ENCODE measurements at places on chromosomes 7 and 10.
A peak's percentile ranks its signal among the peaks of the same experiment; 100 is the strongest.

- H3K36me3 ChIP-seq: no peaks in the 10 kb centered on the region
- no peaks in the 10 kb centered on the region for H3K27me3 ChIP-seq
- no peak for DNase-seq
- H3K4me1 ChIP-seq: no peaks in the 10 kb centered on the region
Measured at GRCh38 chr7:77265666-77266065, 66.0 kb upstream of the FGL2 start.

DNA sequence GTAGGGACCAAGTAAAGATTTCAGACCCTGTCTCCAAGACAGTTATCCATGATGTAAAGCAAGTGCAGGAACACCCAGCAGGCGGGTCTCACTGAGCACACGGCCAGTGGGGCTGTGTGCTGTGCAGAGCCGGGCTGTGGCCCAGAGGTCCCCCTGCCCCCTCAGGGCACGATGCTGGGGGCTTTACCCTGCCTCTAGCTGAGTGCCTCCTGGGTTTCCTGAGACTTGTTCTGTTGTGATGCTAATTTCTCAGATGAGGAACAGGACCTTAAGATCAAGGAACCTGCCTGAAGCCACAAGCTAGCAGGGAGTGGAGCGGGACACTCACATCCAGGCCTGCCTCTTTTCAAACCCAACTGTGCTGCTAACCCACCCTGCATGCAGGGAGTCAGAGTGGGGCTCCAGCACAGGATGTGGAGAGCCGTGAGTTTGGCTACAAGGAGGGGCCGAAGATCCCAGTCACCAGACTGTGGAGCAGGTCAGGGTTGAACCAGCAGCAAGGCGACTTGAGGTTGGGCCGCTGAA is 76.1 kb upstream of the LYZL2 start:
- H3K4me3 ChIP-seq: no peak overlapping the region
- H3K27ac ChIP-seq: no peak overlapping the region
- peaks cover 15% of the 10 kb centered on the region for H3K4me1 ChIP-seq
- H3K36me3 ChIP-seq: no peaks in the 10 kb centered on the region
- H3K27me3 ChIP-seq: no peaks in the 10 kb centered on the region

GRCh38 chr7:99320371-99320770 is 5.3 kb upstream of the ARPC1A start:
- H3K27ac ChIP-seq: no peak overlapping the region
- no peaks in the 10 kb centered on the region for H3K27me3 ChIP-seq
- DNase-seq: no peak
- no peaks in the 10 kb centered on the region for H3K36me3 ChIP-seq
- H3K4me1 ChIP-seq: 0 out of 2 replicates have a peak, but pooled peaks cover 5% of the 10 kb centered on the region

GRCh38 chr7:123995617-123996326 is 37.1 kb downstream of the TMEM229A start:
- H3K4me1 ChIP-seq: no peaks in the 10 kb centered on the region
- H3K4me3 ChIP-seq: no peak overlapping the region
- DNase-seq: no peak
- H3K27ac ChIP-seq: no peak overlapping the region
- no peaks in the 10 kb centered on the region for H3K36me3 ChIP-seq

GRCh38 chr7:126608339-126608776 is 644.4 kb downstream of the GRM8 start:
- no peak overlapping the region for H3K4me3 ChIP-seq
- DNase-seq: peak; percentile 27
- no peaks in the 10 kb centered on the region for H3K27me3 ChIP-seq
- no peaks in the 10 kb centered on the region for H3K4me1 ChIP-seq
- H3K36me3 ChIP-seq: no peaks in the 10 kb centered on the region
- no peak overlapping the region for H3K27ac ChIP-seq

DNA sequence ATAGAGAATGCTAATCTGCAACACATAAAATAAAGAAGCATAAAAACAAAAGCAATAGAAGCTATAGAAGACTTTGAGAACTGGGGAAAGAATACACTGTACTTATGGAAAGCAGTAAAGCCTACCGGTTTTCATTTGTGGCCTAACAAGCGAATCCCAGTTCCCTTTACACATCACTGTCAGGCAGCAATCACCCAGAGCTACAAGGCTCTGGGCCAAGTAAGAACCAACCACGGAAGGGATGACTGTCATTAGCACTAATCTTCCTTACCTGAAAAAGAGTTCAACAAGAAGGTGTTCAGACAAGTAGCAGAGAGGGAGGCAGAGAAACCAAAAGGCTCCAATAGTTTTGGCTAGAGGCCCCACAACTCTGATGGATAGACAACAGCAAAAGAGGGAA is 15.0 kb downstream of the CCDC6 start:
- DNase-seq: no peak
- H3K27ac ChIP-seq: no peak overlapping the region
- peaks cover 12% of the 10 kb centered on the region for H3K4me1 ChIP-seq
- H3K4me3 ChIP-seq: no peak overlapping the region
- no peaks in the 10 kb centered on the region for H3K27me3 ChIP-seq

- H3K4me1 ChIP-seq: no peaks in the 10 kb centered on the region
- no peak overlapping the region for H3K4me3 ChIP-seq
- no peaks in the 10 kb centered on the region for H3K27me3 ChIP-seq
- no peaks in the 10 kb centered on the region for H3K36me3 ChIP-seq
- no peak for DNase-seq
Measured at GRCh38 chr10:122073508-122073907, 84.5 kb downstream of the TACC2 start.

DNA sequence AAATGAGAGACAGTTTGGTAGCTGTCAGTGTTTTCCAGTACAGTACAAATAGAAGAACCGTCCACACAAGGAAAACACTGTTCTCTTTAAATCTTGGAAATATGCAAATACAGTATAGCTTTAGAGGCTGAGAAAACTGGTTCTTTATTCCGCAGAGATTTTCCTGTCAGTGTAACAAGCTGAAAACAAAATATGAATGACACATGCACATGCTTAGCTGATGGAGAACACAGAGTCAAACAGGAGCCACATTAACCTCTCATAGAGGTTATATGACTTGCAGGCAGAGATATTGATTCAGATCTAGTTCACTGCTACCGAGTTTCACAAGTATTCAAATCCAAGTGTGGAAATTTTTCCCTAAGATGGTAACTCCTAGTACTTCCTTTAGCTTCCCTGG is 135.2 kb upstream of the C1QL3 start:
- no peaks in the 10 kb centered on the region for H3K4me1 ChIP-seq
- no peaks in the 10 kb centered on the region for H3K36me3 ChIP-seq
- no peak for DNase-seq
- H3K4me3 ChIP-seq: no peak overlapping the region
- H3K27me3 ChIP-seq: no peaks in the 10 kb centered on the region

DNA sequence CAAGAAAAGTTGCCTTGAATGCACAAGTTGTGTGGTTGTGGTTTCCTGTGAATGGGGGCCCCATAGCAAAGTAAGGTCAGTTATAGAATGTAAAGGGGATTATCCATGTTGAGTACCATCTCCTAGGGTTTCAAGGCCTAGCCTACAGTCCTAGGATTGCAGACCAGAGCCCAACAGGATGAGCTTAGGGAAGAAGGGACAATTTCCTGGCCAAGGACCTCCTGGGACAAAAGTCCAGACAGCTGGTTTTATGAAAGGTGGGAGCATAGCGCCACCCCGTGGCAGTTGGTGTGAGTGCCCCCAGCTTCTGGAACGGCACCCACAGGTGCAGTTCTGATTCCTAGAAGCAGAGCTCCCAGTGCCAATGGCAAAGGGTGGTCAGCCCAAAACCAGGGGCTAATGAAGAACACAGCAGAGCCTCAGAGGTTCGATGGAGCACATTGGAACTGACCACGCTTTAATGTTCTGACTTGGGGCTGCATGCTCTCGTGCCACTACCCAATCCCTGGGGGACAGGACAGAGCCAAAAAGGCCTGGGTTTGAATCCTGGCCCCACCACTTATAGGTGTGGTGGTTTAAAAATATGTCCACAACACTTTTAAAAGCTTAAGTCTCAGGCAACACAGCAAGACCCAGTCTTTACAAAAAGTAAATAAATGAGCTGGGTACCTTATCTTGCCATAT is 25.8 kb upstream of the TMEM120A start:
- H3K4me1 ChIP-seq: no peaks in the 10 kb centered on the region
- no peak overlapping the region for H3K27ac ChIP-seq
- DNase-seq: peak; percentile 38
- no peaks in the 10 kb centered on the region for H3K36me3 ChIP-seq
- no peaks in the 10 kb centered on the region for H3K27me3 ChIP-seq

DNA sequence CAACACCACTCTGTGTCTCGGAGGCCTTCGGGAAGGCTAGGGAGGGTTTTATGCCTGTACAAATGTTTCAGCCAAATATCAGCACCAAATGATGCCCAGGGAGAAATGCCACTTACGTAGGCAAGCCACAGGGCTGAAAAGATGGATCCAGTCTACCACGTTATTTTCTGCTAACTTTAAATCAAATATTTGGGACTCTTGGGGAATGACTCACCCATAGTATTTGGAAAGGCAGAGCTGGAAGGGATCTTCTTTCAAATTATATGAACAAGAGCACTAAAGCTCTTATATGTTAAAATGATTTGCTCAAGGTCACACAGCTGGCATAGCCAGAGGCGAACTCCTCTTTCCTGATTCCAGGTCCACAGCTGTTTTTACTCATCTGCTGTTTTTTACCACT is 591.4 kb downstream of the SORCS1 start:
- H3K27ac ChIP-seq: no peak overlapping the region
- H3K36me3 ChIP-seq: no peaks in the 10 kb centered on the region
- DNase-seq: no peak
- no peaks in the 10 kb centered on the region for H3K4me1 ChIP-seq

- H3K36me3 ChIP-seq: no peaks in the 10 kb centered on the region
- H3K27ac ChIP-seq: no peak overlapping the region
- H3K4me1 ChIP-seq: no peaks in the 10 kb centered on the region
- H3K27me3 ChIP-seq: no peaks in the 10 kb centered on the region
- no peak overlapping the region for H3K4me3 ChIP-seq
- no peak for DNase-seq
Measured at GRCh38 chr10:26310361-26310760, 93.8 kb downstream of the GAD2 start.

DNA sequence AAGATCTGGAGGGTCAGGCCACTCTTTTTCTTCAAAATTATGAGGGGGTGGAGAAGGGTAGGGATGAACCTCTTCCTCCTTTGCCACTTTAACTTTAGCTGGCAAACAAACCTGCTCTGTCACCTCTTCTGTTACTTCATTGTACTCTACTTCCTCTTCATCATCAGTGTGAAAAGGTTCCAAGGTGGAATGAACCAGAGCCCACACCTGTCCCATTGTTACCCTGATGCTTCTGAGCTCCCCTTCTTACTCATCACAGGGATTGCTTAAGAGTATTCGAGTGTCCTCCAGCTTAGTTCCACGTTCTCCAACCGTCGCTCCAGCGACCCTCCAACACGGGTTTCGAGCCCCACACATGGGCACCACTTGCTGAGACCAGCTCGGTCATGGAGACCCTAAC is 5.2 kb downstream of the MRPS24 start:
- H3K27me3 ChIP-seq: no peaks in the 10 kb centered on the region
- no peak overlapping the region for H3K4me3 ChIP-seq
- H3K4me1 ChIP-seq: peaks cover 2% of the 10 kb centered on the region
- H3K36me3 ChIP-seq: peaks cover 15% of the 10 kb centered on the region

DNA sequence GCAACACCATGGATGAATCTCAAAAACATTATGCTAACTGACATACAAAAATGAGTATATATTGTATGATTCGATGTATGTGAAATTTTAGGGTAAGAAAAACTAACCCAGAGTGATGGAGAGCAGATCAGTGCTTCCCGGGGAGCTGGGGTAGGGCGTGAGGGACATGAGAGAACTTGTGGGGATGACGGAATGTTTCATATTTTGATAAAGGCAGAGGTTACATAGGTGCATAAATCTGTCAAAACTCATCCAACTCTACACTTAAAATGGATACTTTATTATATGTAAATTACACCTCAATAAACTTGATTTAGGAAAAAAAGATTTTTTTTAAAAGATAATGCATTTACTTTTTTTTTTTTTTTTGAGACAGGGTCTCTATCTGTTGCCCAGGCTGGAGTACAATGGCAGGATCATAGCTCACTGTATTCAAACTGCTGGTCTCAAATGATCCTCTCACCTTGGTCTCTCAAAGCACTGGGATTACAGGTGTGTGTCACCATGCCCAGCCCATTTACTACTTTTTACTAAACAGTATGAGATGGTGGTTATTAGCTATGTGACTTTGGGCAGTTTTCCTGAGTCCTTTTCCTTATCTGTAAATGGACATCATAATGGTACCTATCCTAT is 13.7 kb downstream of the RHEB start:
- no peaks in the 10 kb centered on the region for H3K36me3 ChIP-seq
- no peak for DNase-seq
- no peaks in the 10 kb centered on the region for H3K27me3 ChIP-seq
- H3K4me3 ChIP-seq: no peak overlapping the region
- peaks cover 7% of the 10 kb centered on the region for H3K4me1 ChIP-seq
- no peak overlapping the region for H3K27ac ChIP-seq

GRCh38 chr7:111747718-111748117 is 185.4 kb upstream of the IMMP2L start:
- H3K36me3 ChIP-seq: peaks cover 2% of the 10 kb centered on the region
- H3K27me3 ChIP-seq: no peaks in the 10 kb centered on the region
- H3K4me3 ChIP-seq: no peak overlapping the region

DNA sequence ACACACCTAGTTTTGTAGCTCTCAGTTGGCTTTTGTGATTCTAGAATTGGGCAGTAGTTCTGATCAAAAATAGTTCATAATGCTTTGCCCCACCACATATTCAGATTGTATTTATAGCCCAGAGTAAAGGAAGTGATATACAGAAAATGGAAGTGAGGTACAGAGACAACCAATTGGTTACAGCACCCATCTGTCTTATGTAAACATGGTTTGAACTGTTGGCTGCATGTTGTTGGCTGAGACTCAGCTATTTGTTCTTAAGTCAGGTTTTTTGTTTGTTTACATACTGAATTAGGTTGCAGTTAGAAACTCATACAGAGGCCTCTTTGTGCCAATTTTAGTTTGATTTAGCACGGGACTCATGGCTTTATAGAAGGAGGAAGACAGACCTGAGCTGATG is 158.9 kb upstream of the GPR26 start:
- no peaks in the 10 kb centered on the region for H3K36me3 ChIP-seq
- H3K4me3 ChIP-seq: no peak overlapping the region
- no peak for DNase-seq
- no peaks in the 10 kb centered on the region for H3K4me1 ChIP-seq
- no peak overlapping the region for H3K27ac ChIP-seq

DNA sequence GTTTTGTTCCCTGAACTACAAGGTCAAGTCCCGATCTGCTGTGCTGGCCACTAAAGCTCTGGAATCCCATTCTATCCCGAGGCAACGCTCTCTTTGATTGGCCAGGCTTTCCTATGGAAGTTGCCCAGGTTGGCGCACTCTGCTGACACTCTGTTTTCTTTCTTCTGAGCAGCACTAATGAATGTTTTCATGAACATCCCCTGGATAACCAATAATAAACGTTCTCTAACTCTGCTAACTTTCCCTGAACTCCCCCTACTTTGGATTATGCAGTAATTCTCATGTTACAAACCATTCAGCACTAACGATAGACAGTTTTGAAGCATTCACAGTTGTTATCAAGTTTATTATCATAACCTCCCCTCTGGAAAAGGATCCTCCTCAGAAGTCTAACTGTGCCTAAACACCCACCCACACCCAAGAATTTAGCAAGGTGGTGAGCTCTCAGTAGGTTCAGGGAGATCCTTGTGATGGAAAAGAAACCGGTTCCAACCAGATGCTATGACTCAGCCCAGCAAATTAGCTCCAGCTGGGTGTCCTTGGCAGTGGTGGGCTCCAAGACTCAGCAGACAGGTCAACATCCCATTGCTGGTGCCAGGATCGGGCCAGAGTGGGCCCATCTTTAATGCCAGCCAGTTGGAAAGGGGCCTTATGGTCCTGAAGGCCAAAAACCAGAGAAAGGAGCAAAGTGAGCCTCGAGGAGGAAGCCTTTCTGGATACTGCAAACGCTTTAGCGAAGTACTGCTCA is 68.4 kb downstream of the CREB3L2 start:
- no peak overlapping the region for H3K4me3 ChIP-seq
- peaks cover 2% of the 10 kb centered on the region for H3K4me1 ChIP-seq
- no peaks in the 10 kb centered on the region for H3K36me3 ChIP-seq
- no peaks in the 10 kb centered on the region for H3K27me3 ChIP-seq
- H3K27ac ChIP-seq: no peak overlapping the region
